A673 (cell line): ENCODE measurements at places on chromosomes 16 and 17.

GRCh38 chr17:31467502-31468256 lies 76.2 kb downstream of the RAB11FIP4 start:
- DNase-seq, result no peak

DNA sequence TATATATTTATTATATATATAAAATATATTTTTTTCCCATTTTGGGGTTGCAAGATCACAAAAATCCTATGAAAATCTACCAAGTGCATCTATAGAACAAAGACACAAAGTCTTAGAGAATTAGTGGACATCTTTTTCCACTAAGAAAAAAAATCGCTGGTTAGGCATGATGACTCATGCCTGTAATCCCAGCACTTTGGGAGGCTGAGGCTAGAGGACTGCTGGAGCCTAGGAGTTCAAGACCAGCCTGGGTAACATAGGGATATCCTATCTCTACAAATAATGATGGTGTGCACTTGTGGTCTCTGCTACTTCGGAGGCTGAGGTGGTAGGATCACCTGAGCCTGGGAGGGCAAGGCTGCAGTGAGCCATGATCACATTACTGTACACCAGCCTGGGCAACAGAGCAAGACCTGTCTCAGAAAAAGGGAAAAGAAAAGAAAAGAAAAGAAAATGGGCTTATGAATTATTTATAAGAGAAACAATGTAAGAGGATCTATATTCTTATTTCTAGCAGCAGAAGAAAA lies 185.1 kb upstream of the PSMD7 start:
- no peak for DNase-seq

GRCh38 chr17:7045492-7046126 lies 1.7 kb upstream of the SLC16A11 start:
- peak; percentile 86 for DNase-seq

DNA sequence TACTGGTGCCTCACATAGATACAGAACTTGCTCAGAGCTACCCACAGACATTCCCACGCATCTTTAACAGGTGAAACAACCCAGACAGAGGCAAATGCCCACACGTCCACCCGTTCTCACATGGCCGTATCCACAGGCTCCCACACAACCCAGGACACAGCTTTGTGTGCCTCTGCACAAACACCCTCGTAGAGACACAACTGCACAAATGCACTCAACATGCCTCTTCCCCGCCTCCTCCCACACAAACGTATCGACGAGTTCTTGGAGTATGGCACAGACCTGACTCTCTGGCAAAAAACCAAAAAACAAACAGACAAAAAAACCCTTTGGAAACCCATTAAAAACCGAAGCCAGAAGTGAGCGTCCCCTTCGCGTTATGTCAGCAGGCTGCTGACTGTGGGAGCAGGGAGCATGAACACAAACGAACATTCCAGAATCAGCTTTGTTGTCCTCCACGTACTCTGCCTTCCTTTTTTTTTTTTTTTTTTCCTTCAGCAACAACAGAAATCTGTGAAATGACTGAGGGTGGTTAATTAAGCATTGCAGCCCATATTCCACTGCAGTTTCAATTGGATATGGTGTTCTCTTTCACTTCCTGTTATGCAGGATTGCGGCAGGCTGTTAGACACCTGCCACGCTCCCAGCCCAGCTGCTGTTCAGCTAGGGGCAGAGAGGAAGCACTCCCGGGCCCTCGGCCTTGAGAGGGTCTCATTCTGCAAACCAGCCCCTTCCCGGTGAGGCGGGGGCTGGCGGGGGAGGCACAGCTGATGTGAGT lies 313.7 kb downstream of the MAF start:
- DNase-seq, result peak; percentile 38

- DNase-seq, result no peak
These were observed 19.5 kb upstream of the KCNJ12 start for GRCh38 chr17:21356537-21357127.

DNA sequence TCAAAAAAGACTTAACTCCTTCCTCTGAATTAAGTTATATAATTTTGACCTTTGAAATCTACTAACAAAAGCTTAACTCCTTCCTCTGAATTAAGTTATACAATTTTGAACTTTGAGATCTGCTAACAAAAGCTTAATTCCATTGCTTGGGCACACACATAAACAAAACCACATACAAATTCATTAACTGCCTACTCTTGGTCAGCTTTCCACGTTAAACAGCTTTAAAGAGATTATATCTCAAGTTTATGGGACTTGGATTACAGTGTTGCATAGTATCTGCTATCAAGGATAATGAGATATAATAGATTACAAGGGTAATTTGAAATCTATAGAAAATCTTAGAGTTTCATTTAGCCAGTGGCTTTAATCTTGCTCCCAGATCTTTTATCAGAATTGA lies 23.5 kb downstream of the COX10 start:
- no peak for DNase-seq

GRCh38 chr17:29821897-29822296 lies 108.1 kb downstream of the SSH2 start:
- DNase-seq, result no peak

DNA sequence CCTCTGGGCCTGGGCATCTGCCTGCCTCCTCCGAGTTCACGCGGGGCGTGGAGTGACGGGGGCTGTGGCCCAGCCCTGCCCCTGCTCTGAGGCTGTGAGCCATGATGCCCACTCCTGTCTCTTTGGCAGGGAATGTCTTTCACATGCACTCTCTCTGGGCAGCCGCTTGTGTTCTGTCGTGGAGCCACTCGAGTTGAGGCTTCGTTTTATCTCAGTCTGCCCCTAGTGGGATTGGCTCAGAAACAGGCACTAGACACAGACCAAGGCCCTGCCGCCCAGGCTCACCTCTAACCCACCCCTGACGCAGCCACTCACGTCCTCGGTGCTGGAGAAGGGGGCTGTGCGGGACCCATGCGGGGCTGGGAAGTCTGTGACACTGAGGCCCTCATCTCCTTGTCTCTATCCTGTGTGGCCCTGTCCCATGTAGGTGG lies 67.5 kb upstream of the KCTD5 start:
- no peak for DNase-seq

GRCh38 chr17:1552932-1553331 lies 9.7 kb downstream of the PITPNA start:
- no peak for DNase-seq

GRCh38 chr17:7237761-7238419 lies 1.4 kb downstream of the PHF23 start:
- DNase-seq, result peak; percentile 84

DNA sequence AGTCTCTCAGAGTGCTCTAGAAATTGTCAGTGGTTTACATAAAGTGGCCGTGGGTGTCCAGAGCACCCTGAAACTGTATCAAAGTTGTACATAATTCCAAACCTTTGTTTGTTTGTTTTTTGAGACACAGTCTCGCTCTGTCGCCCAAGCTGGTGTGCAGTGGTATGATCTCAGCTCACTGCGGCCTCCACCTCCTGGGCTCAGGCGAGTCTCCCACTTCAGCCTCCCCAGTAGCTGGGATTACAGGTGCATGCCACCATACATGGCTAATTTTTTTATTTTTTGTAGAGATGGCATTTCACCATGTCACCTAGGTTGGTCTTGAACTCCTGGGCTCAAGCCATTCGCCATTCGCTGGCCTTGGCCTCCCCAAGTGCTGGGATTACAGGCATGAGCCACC lies 24.3 kb upstream of the ADGRG1 start:
- DNase-seq, result no peak

DNA sequence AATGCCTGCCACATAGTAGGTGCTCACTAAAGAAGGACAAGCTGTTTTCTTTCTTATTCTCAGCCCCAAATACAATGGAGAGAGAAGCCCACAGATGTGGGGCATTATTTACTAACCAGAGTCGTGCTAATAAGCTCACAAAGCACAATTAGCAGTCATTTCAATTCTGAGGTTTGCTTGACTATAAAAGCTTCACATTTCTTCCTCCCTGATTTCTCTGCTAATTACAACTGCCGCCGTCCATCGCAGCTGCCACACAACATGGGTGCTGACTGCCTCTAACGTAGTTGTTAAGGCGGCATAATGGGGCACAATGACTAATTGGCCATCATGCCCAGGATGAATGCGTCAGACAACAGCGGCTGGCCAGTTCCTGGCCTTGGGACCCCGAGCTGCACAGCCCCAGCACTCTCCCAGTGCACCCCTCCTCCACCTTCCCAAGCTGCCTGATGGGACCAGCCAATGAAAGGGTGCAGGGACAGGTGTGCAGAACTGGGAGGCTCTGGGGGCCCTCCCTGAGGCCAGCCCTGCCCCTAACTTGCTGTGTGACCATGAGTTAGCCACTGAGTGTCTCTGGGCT lies 109.2 kb downstream of the CCT6B start:
- no peak for DNase-seq

DNA sequence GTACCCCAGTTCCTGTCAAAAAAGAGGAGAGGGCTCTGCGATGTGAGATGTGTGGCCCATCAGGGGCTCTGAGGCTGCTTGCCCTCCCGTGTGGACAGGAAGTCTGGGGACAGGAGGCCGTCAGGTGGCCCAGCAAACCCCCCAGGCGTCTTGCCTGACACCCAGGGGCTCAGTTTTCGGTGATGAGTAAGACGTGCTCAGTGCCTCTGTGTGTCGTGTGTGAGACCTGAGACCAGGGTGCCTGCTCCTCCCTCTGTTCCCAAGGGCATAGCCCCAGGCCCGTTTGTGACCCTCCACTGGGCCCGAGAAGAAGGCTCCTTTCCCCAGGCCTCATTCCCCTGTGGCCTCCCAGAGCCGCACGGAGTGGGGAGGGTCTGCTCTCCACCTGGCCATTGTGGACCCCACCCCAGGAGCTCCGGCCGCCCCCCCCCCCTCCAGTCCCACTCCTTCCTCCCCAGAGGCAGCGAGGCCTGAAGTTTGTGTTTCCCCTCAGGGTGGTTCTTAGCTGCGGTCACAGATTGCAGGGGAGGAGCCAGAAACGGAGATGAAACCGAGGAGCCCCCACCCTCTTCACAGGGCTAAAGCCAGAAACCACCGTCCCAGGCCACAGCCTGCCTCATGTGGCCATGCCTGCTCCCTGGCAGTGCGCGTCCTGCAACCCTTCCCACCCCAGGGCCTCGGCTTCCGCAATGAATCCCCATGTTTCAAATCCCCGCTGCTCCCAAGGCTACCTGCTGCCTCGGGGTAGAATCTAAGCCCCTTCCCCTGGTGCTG lies 4.9 kb upstream of the ACTG1 start:
- no peak for DNase-seq

GRCh38 chr16:57113664-57114063 lies 21.3 kb downstream of the CPNE2 start:
- DNase-seq, result no peak

DNA sequence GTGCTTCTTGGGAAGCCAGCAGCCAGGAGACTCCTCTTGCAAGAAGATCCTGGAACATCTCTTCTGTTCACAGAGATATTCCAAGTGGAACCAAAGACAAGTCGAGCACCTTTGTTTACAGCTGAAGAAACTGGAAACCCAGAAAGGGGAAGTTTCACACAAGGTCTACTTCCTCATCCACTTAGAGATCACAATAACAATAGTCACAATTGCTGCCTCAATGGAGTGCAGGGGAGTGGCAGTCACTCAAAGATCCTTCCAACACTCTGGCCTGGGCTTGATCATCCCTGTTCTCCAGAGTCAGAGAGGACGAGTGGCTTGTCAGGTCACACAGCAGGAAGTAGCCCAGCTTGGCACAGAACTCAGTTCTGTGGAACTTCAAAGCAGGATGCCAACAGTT lies 46.9 kb upstream of the SIAH1 start:
- no peak for DNase-seq

GRCh38 chr17:57872536-57872935 lies 22.7 kb upstream of the MRPS23 start:
- DNase-seq, result no peak

- no peak for DNase-seq
These were observed 289.8 kb downstream of the SLC39A11 start for GRCh38 chr17:72802726-72803125.

- no peak for DNase-seq
These were observed 800.0 kb downstream of the KCNJ18 start for GRCh38 chr17:22492331-22492730.

GRCh38 chr17:68737761-68738443 lies 136.7 kb upstream of the FAM20A start:
- no peak for DNase-seq

- DNase-seq, result peak; percentile 88
These were observed at the start of gene CFAP52 for GRCh38 chr17:9576521-9577372. CFAP52 (plus strand) TSS chr17:9576642; CDS start chr17:9576696, 54 bp downstream.

- DNase-seq, result peak; percentile 64
These were observed 1.4 kb upstream of the MAP1LC3B start for GRCh38 chr16:87390641-87391323.

DNA sequence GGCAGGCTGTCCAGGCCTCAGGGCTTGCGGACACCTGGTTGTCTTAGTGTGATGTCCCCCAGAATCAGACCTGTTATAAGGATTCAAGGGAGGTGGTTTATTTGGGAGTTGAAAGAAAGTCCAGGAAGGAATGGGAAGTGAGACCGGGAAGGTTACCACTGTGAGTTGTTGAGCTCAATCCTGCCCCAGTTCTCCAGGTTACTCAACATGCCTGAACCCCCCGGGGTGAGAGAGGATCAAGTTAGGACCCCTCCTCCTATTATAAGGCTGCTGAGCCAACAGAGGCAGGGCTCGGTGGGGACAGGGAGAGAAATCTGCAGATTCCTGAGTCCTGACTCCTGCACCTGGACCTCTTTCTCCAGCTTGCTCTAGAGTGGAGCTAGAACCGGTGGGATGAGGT lies 86.4 kb downstream of the MRM1 start:
- DNase-seq, result no peak

DNA sequence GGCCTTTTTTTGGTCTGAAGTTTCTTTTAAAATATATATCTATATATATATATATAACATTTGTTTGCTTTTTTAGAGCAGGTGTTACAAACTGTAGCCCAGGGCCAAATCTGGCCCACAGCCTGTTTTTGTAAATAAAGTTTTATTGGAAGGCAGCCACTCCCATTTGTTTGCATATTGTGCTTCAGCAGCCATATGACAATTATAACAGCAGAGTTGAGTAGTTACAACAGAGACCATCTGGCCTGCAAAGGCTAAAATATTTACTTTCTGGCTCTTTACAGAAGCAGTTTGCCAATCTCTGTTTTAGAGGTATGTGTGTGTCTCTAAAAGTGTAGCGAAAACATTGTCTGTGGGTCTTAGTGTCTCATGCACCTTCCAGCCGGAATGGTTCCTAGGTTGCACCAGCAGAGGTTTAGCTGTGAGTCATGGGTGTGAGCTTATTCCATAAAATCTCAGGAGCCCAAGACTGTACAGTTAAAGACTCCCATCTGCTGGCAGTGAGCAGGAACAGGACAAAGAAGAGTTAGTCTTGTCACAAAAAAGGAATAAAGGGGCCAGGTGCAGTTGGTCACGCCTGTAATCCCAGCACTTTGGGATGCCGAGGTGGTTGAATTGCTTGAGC lies 23.8 kb downstream of the LCMT1 start:
- peak; percentile 14 for DNase-seq

GRCh38 chr16:74997042-74997491 lies 1.8 kb upstream of the ZNRF1 start:
- no peak for DNase-seq

GRCh38 chr17:75932852-75933251 lies 8.0 kb downstream of the FBF1 start:
- no peak for DNase-seq

- DNase-seq, result no peak
These were observed 16.4 kb downstream of the CLEC10A start for GRCh38 chr17:7063518-7064094.

- DNase-seq, result peak; percentile 91
These were observed 6.7 kb downstream of the CCDC57 start for GRCh38 chr17:82205720-82206508.
